ENCODE measurements at places on chromosomes 3 and 15.

GRCh38 chr3:143119974-143120715 lies 574 bp downstream of the CHST2 start:
- DNase-seq: peak; percentile 3

- DNase-seq: peak; percentile 29
These were observed 18.7 kb downstream of the UQCC5 start for GRCh38 chr3:52555056-52555455.

GRCh38 chr15:83793069-83793468 lies 139.1 kb downstream of the ADAMTSL3 start:
- no peak for DNase-seq

DNA sequence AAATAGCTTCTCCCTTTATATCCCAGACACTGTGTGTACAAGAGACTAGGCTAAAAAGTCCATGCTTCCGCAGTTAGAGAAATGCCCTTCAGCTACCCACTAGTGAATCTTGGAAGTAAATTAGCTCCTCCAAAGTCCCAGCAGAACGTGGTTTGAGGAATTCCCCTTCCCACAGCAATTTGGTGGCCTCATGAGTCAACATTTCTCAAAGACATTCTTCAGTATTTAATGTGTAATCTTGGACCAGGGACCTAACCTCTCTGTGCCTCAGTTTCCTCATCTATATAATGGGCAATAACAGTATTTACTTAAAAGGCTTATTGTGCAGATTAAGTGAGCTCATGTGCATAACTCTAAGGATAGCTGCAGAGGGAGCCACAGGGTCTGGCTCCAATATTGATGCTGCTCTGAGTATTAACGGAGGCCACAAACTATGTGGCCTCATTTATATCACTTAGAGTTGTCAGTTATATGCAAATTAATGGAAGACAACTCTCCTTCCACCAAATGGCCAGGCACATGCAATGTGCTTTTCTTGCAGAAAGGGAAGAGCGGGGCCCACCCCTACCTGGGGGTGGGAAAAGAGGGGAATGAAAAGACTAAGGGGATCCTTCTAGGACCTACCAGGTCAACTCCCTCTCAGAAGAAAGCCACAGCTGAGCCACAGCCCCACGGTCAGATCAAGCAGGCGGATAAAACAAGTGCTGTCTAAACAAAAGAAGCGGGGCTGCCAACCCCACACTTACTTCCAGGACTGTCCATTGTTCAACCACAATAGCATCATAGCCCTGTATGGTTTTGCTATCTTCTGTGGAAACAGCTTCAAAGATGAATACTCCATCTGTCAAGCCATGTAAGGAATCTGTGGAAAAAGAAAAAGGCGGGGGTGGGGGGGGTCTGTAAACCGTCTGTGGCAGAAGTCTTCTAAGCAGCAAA lies 92.4 kb downstream of the OXNAD1 start:
- DNase-seq: no peak

GRCh38 chr15:99504071-99504822 lies 61.5 kb upstream of the MEF2A start:
- no peak for DNase-seq

- no peak for DNase-seq
These were observed 519.9 kb downstream of the ZBBX start for GRCh38 chr3:166860217-166860616.

DNA sequence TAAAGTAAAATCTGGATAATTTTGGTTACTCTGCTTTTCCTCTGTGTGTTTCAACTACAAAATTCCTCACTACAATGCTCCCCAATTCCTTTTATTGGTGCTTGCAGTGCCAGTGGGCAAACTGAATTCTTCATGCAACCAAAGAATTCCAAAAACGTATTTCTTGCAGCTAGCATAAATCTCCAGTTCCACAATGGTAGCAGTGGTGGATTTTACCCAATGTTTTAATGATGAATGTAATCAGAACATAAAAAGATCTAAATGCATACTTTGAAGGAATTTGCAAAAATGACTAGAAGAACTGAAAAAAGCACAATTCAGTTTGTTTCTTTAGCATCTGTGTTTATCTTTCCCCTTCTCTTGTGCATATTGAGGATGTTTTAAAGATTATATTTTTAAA lies 359.6 kb upstream of the TPRG1 start:
- DNase-seq: no peak

DNA sequence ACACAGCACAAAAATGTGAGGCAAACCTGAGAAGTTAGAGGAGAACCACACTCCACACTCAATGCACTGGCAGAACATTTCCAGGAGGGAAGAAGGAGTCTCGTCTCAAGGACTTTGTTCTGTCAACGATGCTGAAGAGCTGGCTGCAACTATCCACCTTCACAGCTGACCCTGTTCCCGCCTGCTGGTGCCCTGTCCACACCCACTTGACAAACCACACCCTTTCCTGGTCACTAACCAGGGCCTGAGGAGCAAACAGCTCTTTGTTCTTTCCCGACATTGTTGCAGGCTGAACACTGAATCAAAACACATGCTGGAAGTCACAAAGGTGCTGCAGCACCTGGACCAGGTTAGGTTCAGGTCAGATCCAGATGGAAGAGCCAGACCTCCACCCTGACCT lies 92.6 kb upstream of the ARRDC4 start:
- DNase-seq: peak; percentile 36

- no peak for DNase-seq
These were observed 95.2 kb downstream of the RYK start for GRCh38 chr3:134155446-134155845.

DNA sequence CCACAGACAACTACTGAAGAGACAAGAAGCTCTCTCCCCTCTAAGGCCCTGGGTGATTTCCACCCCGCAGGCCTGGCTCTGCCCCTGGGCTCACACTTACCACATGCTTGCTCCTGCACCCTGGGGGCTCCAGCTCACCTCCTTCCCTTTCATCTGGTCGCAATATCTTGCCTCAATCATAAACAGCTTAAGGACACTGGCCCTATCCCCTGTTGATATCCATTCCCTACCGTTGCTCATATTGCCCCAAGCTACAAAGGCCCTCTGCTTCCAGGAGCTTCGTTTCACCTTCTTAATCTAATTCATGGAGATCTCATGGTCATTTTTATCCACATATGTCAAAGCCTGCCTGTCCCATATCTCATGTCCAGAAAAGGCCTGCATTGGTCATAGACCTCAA lies 46.0 kb upstream of the TSEN2 start:
- no peak for DNase-seq

- no peak for DNase-seq
These were observed 16.1 kb upstream of the BLM start for GRCh38 chr15:90701048-90701447.

GRCh38 chr3:54517424-54517823 lies 395.1 kb downstream of the CACNA2D3 start:
- no peak for DNase-seq

DNA sequence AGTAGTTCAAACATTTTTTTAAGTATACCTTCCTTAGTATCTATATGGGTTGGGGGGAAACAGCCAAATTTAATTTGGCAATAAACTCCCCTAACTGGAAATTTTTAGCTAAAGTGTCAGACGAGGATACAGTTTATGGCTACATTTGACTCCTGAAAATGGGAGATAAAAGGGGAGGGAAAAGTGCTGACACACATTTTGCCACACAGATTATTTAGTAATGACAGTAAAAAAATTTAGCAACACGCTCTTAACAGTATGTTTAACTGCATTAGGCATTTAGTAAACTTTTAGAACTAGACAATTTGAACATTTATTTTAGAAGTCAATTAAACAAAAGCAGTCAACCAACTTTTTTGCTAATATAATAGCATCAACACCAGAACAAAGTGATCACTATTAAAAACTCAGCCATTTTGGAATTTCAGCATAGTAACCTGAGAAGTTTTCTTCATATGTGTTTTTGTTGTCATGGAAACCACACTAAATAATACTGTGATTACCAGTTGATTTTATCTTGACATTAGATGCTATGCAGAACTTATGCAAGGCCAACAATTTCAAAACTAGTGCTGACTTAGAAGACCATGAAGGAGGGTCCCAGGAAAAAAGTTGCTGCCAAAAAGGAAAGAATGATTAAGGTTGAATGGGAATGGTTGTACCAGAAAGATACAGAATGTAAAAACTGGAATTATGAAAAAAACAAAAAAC lies 47.0 kb upstream of the TFG start:
- no peak for DNase-seq

- DNase-seq: no peak
These were observed 4.0 kb downstream of the STX19 start for GRCh38 chr3:94024385-94024784.

DNA sequence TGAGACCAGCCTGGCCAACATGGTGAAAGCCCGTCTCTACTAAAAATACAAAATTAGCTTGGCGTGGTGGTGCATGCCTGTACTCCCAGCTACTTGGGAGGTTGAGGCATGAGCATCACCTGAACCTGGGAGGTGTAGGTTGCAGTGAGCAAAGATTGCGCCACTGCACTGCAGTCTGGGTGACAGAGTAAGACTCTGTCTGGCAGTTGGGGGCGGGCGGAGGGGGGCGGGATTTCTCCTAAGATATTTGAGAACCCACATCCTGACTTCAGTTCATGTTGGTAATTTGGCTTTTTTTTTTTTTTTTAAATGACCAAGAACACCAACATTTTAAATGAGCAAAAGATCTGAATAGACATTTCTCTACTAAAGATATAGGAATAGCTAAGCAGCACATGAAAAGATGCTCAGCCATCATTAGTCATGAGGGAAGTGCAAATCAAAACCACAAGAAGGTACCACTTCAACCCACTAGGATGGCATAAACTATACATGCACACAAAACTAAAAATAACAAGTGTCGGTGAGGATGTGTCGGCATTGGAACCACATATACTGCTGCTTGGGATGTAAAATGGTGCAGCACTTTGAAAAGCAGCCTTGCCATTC lies 75.6 kb upstream of the LMOD3 start:
- no peak for DNase-seq

DNA sequence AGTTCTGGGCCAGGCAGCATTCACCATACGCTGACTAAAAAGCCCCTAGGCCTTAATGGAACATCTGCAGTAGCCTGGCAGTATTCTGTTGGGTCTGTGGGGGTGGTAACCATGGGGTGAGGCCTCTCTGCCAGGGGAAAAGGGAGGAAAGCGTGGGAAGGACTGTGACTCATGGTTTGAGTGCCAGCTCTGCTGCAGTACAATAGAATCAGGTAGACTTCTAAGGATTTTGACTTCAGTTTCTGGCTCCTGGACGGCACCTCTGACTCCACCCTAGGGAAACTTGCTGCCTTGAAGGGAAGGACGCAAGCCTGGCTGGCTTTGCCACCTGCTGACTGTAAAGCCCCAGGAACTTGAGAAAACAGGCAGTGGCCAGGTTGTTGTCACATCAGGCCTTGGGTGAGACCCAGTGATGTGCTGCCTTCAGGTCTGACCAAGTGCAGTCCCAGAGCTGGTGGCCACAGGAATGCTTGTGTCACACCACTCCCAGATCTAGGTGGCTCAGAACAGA lies 148.6 kb downstream of the SUCNR1 start:
- DNase-seq: no peak

DNA sequence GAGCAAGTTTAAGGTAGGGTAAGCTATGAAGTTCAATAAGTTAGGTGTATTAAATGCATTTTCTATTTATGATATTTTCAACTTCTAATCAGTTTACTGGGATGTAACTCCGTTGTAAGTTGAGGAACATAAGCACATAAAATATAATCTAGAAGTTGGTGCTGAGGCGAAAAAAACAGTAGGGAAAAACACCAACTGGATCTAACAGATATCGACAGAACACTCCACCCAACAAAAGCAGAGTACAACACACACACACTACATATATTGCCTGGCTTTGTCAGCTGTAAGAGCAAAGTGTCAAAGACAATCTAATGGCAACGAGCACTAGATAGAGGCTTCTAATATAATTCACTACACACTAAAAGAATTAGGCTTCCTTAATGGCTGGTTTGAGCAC lies 8.4 kb downstream of the PIK3R4 start:
- DNase-seq: no peak

DNA sequence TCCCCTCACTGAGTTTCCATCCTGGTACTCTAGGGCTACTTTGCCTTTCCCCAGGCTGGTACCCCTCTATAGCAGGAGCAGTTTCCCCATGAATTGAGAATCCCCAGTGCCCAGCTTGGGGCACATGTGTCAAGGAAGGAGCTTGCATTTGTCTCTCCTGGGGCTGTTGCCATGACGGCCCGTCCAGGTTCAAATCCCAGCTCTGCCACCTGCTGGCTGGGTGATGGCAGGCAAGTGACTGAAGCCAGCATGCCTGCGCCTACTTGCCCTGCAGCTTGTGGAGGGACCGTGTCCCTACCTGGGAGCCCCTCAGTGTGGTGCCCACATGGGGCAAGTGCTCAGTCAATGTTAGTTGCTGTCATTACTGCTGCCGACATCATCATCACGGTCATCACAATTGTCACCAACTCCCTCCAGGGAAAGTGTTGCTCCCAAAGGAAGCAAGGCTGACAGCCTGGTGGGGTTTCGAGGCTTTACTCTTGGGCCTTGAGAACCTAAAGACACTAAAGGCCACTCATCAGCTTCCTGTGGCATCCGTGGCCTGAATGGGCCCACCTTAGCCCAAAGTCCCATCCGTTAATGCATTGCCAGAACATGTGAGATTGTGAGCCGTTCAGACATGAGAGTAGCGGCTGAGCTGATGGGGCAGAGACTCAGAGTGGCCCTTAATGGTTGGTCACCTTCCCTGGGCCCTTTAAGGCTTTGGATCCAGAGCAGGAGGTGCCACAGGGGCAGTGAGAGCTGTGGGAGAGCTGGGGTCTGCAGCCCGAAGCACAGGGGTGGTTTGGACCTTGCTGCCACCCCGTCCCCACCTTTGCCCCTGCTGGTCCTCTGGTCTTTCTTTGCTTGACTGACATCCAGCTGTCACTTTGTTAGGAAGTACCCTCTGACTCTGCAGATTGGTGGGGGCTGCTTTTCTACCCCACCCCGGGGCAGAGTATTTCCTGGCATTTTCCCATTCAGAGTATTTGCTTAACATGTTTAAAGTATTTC lies 144.4 kb downstream of the DNAJB8 start:
- peak; percentile 33 for DNase-seq

DNA sequence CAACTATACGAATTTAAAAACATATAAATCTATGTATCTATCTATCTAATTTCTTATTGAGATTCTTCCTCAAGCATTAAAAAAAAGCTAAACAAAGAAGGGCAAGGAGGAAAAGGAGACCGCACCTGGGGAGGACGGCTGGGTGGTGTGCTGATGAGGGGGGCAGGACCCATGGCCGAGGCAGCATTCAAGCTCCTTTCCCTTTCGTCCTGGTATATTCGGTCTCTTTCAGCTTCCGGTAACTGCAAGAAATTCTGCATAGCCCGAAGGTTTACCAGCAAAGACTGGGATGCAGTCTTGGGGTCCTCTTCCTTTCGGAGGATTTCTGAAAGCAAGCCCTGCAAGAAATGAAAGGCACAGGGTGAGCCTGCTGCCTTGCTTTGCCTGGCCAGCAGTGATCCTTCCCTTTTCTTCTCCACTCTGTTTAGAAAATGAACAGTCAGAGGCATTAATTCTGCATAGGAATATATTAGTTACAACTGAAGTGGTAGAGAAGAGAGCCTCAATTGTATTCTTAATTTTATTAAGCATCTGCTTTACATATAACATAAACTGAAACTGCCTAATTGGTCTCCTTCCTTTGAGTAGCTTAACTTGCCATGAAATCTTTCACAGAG lies 38.8 kb downstream of the SATB1 start:
- DNase-seq: no peak

DNA sequence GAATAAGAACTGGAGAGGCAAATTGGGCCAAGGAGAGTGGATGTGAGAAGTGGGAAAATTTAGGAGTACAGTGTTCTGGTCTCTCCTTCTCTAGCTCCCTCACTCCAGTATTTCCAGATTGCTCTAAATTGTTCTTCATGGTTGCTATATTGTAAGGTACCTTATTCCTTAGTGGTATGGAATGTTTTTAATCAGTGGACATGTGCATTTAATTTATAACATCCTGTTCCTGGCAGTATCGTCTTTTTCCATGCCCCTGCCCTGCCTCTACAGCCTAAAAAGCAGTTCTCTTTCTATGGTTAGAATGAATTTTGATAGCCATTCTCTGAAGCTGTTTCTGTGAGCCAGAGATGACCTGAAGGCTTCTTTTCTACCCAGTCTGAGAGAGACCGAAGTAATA lies 180.5 kb downstream of the TCF12 start:
- no peak for DNase-seq
